ENCODE measurements at places on chromosomes 13 and 19. TPM values are rescaled to one million over a fixed set of nuclear protein-coding genes. Genes with fewer than 3 reads are reported as not detected.

VMAC gene
- total RNA-seq, result 4.1 TPM

- no peak for DNase-seq
These were observed 213.6 kb downstream of the FOXO1 start for GRCh38 chr13:40452741-40453334.

FUT3 gene
- not detected for total RNA-seq

DNA sequence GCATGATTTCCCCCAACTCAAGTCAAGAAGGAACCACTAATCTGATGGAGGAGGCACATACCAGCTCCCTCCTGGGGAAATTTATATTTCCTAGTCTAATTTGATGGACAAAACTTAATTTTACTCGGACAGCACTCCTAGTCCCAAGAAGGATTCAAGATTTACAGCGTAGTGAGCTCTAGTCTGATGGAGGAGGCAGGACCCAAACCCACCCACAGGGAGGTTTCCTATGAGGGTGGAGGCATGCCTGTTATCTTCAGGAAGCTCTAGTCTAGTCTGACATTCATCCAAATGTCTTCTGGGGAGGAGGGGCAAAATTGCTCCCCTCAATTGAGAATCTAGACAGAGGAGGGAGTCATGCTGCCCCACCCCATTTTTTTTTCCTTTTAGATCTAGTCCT lies 10.4 kb upstream of the BCL3 start:
- DNase-seq, result no peak

DNA sequence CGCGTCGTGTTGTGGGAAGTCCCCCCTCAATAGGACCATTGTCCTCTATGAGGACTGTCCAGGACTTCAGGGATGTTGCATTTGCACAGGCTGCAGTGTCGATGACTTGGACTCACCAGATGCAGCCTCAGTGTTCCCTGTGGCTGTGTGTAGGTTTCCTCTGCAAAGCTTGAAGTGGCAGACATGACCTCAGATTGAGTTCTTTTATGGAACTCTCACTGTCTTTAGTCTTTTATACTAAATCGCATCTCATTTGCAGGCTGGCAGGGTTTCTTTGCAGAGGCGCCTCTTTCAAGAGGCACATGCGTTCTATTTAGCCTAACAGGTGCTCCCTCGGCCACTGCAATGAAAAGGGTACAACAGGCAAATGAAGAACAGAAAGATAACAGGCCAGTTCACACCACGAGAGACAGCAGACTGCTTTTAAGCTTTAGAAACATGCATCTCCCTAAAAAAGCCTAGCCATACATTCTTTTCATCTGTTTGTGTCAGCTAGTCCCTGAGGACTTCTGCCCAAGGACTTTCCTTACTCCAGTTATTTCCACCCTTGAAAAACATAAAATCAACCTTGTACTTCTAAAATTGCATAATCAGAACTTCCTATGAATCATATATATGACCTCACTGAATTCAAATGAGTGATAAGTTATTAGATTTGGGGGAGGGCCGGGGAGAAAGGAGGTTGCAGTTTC lies 118.4 kb downstream of the RAB20 start:
- DNase-seq, result no peak

CAPN12 gene
- 5.3 TPM for total RNA-seq

- no peak for DNase-seq
These were observed 722.2 kb upstream of the PCDH20 start for GRCh38 chr13:62137629-62138405.

- DNase-seq, result no peak
These were observed 139.1 kb upstream of the SERP2 start for GRCh38 chr13:44234566-44234965.

DNA sequence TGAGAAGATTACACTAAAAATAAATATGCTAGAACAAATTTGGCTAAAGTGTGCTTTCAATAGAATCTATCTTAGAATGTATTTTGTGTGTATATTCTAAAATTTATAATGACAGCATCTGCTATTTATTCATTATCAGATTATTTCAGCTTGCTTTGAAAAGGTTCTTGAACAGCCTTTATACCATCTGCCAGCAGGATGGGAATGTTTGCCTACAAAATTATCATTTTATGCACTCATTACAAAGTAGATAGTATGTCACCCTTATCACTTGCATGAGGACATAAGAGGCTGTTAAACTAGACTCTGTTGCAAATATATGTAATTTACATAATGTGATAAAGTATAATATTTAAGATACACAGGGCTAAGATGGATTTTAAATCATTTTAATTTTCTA lies 1286.9 kb upstream of the PCDH20 start:
- DNase-seq, result no peak

DNA sequence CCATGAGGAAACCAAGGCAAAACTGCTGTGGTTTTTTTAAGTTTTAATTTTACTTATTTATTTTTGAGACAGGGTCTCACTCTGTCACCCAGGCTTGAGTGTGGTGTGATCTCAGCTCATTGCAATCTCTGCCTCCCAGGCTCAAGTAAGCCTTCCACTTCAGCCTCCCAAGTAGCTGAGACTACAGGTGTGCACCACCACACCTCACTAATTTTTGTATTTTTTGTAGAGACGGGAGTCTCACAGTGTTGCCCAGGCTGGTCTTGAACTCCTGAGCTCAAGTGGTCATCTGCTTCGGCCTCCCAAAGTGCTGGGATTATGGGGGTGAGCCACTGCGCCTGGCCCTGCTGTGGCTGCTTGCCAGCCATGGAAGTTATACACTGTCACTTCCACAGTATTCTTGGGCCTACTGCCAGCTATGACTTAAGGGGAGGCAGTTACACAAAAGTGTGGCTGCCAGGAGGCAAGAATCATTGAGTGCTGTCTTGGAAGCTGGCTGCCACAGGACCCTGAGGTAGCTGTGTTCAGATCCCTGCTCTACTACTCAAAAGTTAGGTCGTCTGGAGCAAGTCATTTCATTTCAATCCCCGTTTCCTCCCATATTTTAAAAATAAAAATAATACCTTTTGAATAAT lies 12.7 kb downstream of the FARP1 start:
- no peak for DNase-seq

HSH2D gene
- 9.3 TPM for total RNA-seq
